ENCODE measurements at places on chromosomes 16 and 17.

- no peak for DNase-seq
These were observed 53.9 kb upstream of the ALOX12 start for GRCh38 chr17:6941989-6942388.

DNA sequence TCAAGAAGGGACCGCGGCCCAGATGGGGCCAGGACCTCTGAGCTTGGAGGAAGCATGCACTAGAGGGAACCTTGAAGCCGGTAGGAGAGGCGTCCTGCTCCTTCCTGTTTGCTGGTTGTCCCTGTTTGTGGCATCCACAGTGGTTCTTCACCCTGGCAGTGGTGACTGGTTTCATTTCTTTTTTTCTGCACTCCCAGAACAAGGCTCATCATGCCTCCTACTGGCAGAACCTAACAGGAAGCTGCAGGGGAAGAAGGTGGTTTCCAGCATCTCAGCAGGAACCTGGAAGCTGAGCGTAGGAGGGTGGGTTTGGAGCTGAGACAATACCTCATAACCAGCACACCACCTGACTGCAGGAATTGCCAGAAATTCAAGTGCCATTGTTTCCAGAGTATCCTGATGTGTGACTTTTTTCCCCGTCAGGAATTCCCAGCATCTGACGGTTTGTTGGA, 5.8 kb downstream of the TMEM231 start:
- DNase-seq, result peak; percentile 94

- DNase-seq, result peak; percentile 80
These were observed 30.4 kb downstream of the KIAA0513 start for GRCh38 chr16:85057948-85058347.

GRCh38 chr17:55163408-55163807, 101.4 kb upstream of the HLF start:
- DNase-seq, result no peak

GRCh38 chr16:11992586-11993524, 16.3 kb downstream of the SNX29 start:
- DNase-seq, result no peak

DNA sequence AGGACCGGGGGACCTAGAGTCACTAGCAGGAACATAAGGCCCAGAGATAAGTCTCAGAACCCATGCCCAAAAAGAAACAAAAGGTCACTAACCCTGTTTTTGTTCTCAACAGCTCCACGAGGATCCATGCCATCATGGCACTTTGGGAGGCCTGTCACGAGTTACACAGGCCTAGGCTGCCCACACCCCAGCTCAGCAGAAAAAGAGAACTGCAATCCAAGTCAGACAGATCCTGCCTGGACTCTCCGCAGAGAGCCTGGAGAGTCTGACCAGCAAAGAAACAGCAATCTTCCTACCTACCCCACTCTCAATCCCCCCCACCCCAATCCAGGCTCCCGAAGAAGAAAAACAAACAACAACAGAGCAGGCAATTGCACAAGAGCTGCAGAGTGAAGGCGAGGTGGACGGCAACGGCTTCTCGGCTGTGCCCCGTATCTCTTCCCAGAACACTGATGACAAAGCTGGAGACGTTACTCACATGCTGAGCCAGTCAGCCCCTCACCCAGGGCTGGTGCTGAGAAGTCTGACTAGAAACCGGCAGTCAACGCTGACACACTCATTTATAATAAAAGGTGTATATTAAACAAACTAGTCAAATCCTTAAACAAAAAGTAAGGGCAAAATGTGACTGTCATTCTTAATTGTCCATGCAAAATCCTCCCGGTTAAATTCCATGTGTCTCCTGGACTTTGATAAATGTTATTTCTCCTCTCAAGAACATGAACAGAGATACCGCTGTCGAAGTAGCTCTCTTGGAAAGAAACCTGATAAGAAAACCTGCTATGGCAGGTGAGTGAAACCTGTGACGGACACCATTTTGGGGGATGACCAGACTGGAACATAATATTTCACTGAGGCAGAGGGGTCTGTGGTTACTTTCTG, 89.3 kb downstream of the SMG6 start:
- DNase-seq, result peak; percentile 56

- no peak for DNase-seq
These were observed 731 bp upstream of the MKS1 start for GRCh38 chr17:58219789-58220183.

GRCh38 chr17:72542317-72542716, 421.5 kb downstream of the SOX9 start:
- no peak for DNase-seq

GRCh38 chr17:78885956-78886355, 17.0 kb downstream of the CEP295NL start:
- no peak for DNase-seq

DNA sequence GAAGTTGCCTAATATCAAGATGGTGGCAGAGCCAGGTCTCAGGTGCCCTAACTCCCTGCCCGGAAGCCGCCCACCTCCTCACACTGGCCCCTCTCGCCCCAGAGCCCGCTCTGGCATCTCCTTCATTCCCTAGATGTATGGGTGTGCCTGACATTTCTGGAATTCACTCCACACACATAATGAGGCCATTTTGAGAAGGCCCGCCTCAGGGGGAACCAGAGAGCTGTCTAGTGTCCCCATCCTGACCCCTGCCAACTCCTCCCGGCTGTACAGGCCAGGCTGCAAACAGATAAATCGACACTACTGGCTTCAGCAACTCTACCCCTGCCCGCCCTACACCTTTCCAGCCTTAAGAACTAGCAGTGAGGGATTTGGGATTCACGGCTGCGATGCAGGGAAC, 7.7 kb downstream of the WNT3 start:
- DNase-seq, result no peak

GRCh38 chr17:59756236-59756818, 48.9 kb downstream of the VMP1 start:
- peak; percentile 87 for DNase-seq

All from cerebellar cortex (tissue), 1 donor.